Left ventricle myocardium inferior (tissue), 1 donor: ENCODE measurements at places on chromosomes 1 and 21. TPM values are rescaled to one million over a fixed set of nuclear protein-coding genes. Genes with fewer than 3 reads are reported as not detected.

GRCh38 chr1:162360874-162361260 lies 15.8 kb downstream of the SPATA46 start:
- H3K27ac ChIP-seq: no peak overlapping the region
- no peak overlapping the region for H3K4me3 ChIP-seq
- no peaks in the 10 kb centered on the region for H3K4me1 ChIP-seq
- DNase-seq: no peak
- no peaks in the 10 kb centered on the region for H3K36me3 ChIP-seq

DNA sequence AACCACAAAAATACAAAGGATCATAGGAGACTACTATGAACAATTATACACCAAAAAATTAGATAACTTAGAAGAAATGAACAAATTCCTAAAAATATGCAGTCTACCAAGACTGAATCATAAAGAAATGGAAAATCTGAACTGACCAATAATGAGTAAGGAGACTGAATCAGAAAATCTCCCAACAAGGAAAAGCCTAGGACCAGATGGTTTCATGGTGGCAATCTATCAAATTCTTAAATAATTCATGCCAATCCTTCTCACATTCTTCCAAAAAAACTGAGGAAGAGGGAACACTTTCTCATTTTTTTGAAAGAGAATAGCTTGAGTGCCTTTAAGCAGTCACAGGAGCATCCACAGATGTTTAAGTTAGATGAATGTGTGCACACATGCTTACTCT lies 31.8 kb upstream of the DISP1 start:
- H3K4me1 ChIP-seq: peaks cover 16% of the 10 kb centered on the region
- no peaks in the 10 kb centered on the region for H3K36me3 ChIP-seq
- peaks cover 3% of the 10 kb centered on the region for H3K27me3 ChIP-seq
- H3K27ac ChIP-seq: no peak overlapping the region

DNA sequence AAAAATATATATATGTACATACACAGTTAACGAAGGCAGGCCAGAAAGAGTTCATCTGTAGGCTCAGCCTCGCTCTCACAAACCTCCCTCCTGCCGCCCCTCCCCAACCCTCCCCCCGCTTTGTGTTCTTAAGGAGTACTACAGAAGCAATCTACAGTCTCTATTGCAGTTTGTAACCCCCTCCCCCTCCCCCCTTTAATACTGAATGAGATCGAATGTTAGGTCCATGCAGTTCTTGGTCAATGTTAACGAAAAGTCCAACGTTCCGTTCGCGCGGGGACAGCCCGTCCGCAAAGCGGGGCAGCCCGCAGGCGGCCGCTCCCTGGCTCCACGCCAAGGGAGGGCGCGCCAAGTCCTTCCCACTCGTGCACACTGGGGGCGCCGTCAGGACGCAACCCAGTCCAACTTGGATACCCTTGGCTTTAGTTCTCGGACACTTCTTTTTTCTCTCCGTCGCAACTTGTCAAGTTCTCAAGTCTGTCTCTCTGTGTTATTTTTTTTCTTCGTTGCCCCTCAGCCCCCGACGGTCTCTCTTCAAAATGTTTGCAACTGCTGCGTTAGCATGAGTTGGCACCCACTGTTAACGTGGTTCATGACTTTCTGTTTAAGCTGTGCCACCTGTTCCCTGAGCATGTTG lies 2.2 kb downstream of the JUN start:
- DNase-seq: peak; percentile 76
- no peaks in the 10 kb centered on the region for H3K27me3 ChIP-seq
- peak overlapping the region; percentile 94 for H3K4me3 ChIP-seq
- peak overlapping the region; percentile 99 for H3K27ac ChIP-seq
- H3K36me3 ChIP-seq: peaks cover 12% of the 10 kb centered on the region

GRCh38 chr1:96492236-96492635 lies 229.3 kb upstream of the PTBP2 start:
- no peak overlapping the region for H3K27ac ChIP-seq
- no peak overlapping the region for H3K4me3 ChIP-seq
- DNase-seq: no peak
- no peaks in the 10 kb centered on the region for H3K27me3 ChIP-seq
- H3K4me1 ChIP-seq: no peaks in the 10 kb centered on the region

DNA sequence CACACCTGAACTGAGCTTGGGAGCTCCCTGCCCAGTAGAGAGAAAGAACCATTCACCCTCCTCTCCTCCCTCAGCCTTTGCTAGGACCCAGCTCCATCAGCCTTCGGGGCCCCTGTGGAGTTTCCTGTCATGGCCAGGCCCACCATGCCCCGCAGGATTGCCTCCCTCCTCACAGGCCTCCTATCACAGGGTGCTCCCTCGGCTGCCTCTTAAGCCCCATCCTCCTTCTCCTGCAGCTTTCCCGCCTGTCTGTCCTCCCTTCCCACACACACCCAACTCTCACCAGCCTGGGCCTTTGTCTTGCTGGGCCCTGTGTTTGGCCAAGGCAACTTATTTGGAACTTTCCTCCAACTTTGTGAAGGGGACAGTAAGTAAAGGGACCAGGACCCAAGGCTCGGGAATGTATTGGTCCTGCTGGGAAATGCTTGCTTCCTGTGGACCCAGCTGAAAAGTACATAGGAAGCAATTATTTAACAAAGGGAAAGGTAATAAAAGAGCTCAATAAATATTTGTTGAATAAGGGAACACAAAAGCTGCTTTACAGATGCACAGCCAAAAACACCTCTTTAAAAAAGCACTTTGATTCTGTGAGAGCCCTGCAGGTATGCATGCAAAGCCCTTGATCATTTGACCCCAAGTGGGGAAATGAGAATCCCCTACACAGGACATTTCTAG lies 31.6 kb upstream of the TENT5C start:
- H3K27ac ChIP-seq: no peak overlapping the region
- H3K4me3 ChIP-seq: no peak overlapping the region
- no peaks in the 10 kb centered on the region for H3K27me3 ChIP-seq
- H3K4me1 ChIP-seq: no peaks in the 10 kb centered on the region
- no peaks in the 10 kb centered on the region for H3K36me3 ChIP-seq

IL20 gene
- not detected for total RNA-seq

GRCh38 chr1:24502065-24502708 lies 449 bp upstream of the RCAN3 start:
- H3K36me3 ChIP-seq: no peaks in the 10 kb centered on the region
- H3K4me1 ChIP-seq: peaks cover 25% of the 10 kb centered on the region
- peak overlapping the region; percentile 86 for H3K4me3 ChIP-seq
- H3K27me3 ChIP-seq: no peaks in the 10 kb centered on the region

DNA sequence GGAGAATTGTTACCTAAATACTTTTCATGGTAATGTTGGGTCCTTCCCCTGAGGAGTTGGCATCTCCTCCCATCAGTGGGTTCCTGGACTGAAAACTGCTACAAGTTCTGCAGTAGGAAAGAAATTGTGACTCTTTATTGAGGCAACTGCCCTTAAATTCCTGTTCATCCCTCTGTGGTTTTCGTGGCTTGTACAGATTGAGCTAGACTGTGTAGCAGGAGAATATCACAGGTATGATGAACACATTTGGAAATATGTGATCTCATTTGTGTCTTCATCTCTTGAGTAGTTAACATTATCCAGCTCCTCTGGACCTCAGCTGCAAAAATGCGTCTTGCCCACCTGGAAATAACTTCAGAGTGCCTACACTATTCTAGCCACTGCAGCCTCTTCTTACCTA lies 390.6 kb downstream of the PTPRC start:
- H3K27me3 ChIP-seq: no peaks in the 10 kb centered on the region
- no peaks in the 10 kb centered on the region for H3K36me3 ChIP-seq
- DNase-seq: no peak
- H3K4me3 ChIP-seq: no peak overlapping the region
- H3K27ac ChIP-seq: no peak overlapping the region

DNA sequence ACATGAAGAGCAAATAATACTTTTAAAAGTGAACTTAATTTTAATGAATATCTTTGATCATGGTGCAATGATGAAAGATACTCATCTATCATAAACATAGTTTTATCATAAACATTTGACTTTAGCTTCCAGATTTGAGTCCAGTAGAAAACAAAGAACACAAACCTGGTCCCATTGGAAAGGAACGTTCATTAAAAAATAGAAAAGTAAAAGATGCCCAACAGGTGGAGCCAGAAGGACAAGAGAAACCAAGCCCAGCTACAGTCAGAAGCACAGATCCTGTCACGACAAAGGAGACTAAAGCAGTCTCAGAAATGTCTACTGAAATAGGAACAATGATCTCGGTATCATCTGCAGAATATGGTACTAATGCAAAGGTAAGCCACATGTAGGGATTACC lies 55.6 kb upstream of the MYOCOS start:
- no peaks in the 10 kb centered on the region for H3K27me3 ChIP-seq
- H3K27ac ChIP-seq: no peak overlapping the region
- no peak for DNase-seq
- peaks cover 96% of the 10 kb centered on the region for H3K36me3 ChIP-seq
- H3K4me1 ChIP-seq: peaks cover 4% of the 10 kb centered on the region
- H3K4me3 ChIP-seq: no peak overlapping the region

DNA sequence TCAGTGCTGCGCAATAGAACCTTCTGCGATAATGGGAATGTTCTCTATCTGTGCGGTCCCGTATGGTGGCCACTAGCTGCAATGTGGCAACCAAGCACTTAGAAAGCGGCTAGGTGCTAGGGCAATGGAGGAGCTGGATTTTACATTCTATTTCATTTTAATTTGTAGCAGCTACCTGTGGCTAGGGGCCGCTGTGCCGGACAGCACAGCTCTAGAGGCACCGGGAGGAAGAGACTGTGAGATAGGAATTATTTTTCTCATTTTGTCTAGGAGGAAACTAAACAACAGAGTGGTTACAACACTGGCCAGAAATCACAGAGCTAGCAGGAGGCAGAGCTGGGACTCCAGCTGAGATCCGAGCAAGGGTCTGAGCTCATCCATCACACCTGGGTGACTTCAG lies 130.6 kb upstream of the CD34 start:
- H3K4me3 ChIP-seq: no peak overlapping the region
- H3K27me3 ChIP-seq: no peaks in the 10 kb centered on the region
- peaks cover 87% of the 10 kb centered on the region for H3K36me3 ChIP-seq
- DNase-seq: no peak
- H3K4me1 ChIP-seq: peaks cover 21% of the 10 kb centered on the region

GRCh38 chr1:12097321-12097720 lies 34.2 kb downstream of the TNFRSF8 start:
- H3K4me1 ChIP-seq: no peaks in the 10 kb centered on the region
- H3K4me3 ChIP-seq: no peak overlapping the region
- no peak for DNase-seq
- H3K36me3 ChIP-seq: no peaks in the 10 kb centered on the region
- H3K27me3 ChIP-seq: no peaks in the 10 kb centered on the region

KRTAP13-2 gene
- not detected for total RNA-seq

DNA sequence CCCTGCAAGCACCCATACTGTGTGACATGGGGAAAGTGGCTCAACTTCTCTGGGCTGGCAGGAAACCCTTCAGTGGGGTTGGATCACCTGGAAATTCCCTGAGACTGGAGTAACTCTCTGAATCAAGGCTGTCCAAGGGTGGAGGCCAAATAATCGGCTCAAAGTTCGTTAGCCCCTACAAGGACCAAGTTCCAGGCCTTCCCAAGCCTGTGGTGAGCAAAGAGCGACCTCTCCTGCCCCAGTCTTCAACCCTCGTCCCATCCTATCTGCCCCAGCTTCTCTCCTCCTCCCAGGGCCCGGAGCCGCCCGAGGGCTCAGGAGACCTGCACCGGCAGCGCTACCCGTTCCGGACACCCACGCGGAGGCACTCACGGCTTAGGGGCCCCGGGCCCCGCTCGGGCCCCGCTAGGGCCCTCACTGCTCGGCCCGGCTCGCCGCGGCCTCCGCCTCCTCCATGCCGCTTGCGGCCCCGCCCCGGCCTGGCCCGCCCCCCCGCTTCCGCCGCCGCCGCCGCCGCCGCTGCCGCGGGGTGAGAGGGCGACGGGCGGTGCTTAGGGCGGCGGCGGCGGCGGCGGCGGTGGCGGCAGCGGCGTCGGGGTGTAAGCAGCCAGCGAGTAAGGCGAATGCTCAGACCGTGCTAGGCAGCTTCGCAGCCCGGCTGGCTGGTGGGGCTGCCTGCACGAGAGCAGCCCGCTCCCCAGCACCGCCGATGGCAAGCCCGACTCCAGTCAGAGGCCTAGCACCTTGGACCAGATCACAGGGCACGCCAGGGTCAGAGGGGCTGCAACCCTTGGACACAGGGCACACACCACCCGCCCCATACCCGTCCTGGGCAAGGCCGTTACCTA lies at the start of gene POMGNT1:
Gene POMGNT1, minus strand, starts transcription at position 471 of the 848 bp plus-strand sequence. CDS start 613 bp downstream, outside the sequence.
- no peaks in the 10 kb centered on the region for H3K27me3 ChIP-seq
- H3K36me3 ChIP-seq: peaks cover 25% of the 10 kb centered on the region
- H3K4me1 ChIP-seq: peaks cover 58% of the 10 kb centered on the region
- peak within 1 kb of the TSS; percentile 92 for H3K27ac ChIP-seq

ARID1A gene
- 31.7 TPM for total RNA-seq

SLC2A5 gene
- total RNA-seq: 4.2 TPM

FOXD2 gene
- not detected for total RNA-seq
